CD4-positive, alpha-beta T cell treated with Interleukin-17A for 1 hour (primary cell): ENCODE measurements at places on chromosomes 6 and 20.
A peak's percentile ranks its signal among the peaks of the same experiment; 100 is the strongest.

- DNase-seq: no peak
Measured at GRCh38 chr20:48750376-48750775, 77.4 kb downstream of the PREX1 start.

GRCh38 chr20:37538003-37538402, 10.3 kb upstream of the BLCAP start:
- DNase-seq: no peak

DNA sequence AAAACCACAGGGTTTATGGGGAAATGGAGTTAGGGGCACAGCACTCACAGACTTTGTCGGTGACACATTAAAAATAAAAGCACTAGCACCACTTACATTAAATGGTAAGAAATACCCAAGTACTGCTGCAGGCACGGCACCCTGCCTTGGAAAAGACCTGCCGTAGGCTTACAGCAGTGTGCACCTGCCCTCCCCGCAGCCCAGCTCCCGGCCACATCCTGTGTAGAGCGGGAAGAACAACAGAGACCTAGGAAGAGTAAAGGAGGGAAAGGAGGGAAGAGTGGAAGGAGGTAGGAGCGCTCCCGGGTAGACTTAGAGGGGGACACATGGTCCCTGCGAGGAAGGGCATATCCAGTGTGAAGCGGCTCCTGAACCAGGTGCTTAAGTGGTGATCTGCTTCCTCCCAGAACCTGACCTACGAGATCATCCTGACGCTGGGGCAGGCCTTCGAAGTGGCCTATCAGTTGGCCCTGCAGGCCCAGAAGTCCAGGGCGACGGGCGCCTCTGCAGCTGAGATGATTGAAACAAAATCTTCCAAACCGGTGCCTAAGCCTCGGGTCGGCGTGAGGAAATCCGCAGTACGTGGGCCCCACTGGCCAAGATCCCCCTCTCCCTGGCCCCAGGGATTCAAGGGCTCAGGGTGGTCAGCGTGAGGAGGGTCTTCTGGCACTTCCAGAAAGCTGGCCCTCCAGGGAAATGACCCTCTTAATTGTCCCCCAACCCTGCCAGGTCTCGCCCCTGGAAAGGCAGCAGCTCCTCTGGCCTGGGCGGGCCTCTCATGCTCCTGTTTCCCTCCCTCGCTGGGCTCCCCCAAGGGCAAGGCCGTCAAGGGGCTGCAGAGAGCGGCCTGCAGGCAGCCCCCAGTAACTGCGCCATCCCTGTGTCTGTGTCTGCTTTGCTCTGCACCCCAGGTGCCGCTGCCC, 55.5 kb downstream of the TCP11 start:
- DNase-seq: no peak

- DNase-seq: no peak
Measured at GRCh38 chr6:134722200-134722870, 227.6 kb downstream of the ALDH8A1 start.

DNA sequence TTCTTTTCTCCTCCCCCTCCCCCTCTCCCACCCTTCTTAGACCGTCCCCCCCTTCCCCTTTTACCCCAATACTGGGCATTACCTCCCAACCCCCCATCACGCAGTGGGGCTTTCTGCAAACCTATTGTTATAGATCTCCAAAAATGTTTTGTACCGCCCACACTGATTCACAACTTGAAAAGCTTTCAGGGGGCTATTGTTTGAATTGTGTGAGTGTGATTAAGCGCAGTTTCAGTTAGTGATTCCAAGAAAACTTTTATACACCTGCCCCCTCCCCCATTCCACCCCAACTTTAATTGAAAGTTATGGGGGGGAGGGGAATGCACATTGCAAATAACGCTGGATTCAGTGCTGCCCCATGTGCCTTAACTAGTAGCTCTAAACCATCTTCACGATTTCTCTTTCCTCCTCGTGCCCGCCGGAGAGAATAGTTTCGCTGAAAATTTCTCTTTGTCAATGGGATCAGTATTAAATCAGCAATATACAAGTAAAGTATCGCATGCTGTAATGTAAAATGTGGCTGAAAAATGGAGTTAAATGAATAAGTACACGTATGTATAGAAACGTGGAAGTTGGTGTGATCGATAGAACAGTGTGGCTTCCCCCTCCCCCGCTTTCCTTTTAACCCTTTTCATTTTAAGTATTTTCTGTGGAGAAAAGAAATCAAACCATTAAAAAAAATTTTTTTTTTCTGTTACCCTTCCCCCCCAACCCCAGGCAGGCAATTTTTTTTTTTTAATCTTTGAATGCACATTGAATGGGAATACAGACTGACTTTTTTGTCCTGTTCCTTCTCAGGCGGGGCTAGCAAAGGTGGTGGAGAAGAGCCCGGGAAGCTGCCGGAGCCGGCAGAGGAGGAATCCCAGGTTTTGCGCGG, 632 bp downstream of the LIN28B start:
- no peak for DNase-seq

DNA sequence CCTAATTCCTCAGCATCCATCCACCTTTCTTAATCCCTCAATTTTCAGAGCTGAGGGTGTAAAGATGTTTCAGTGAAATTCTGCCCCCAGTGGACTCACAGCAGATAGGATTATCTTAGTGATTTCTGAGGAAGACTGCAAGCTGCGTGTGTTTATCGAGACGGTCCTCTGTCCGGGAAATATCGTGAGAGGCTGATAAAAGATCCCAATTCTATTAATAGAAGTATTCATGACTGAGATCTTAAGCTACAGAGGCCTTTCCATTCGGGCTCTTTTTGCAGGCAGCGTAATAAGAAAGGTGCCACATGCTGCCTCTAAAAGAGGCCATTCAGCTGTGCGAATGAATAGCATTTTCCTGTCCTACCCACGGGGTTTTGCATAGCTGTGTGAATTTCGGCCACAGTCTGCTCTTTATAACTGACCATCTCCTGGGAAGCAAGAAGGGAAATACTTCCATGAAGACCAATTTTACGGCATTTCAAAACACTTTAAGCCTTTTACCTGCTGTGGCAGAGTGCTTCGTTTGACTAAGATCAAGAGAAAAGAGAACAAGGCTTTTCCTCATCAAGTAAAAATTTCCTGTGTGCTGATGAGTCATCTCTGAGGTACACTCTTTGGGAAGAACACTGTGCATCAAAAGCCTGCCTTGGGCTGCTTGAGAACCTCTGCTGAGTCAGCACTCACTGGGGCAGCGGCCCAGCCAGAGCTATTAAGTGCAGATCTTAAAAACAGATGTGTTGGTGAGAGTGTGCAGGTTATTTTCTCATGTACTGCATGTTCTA, 208.8 kb downstream of the ARHGAP18 start:
- peak; percentile 3 for DNase-seq

DNA sequence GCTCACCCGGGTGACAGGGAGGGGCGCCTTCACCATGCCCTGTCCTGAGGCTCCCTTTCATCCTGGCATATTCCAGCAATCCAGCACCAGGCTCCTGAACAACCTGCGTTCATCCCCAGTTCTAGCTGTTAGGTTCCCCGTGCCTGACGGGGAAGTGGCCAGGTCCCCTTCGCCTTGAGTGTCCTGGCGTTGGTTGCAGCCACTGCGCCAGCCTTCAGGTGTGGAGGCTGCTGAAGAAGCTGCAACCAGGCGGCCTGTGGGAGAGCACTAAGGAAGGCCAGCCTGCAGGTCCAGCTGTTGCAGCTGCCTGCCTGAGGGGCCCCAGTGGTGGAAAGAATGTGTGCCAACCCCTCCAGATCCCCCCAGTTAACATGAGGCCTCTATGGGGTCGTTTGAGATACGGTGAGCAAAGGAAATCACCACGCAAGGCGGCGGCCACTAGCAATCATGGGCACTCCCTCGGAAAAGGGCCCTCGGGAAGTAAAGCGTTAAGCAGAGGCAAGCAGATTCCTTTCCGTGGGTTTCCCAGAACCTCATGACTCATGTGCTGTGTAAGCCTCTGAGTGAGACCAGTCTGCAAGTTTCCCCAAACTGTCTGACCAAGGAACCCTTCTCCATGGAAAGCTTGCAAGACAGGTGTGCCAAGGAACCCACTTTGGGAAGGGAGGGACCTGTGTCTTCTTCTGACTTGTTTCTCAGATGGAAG, 320.8 kb downstream of the TAF4 start:
- no peak for DNase-seq

DNA sequence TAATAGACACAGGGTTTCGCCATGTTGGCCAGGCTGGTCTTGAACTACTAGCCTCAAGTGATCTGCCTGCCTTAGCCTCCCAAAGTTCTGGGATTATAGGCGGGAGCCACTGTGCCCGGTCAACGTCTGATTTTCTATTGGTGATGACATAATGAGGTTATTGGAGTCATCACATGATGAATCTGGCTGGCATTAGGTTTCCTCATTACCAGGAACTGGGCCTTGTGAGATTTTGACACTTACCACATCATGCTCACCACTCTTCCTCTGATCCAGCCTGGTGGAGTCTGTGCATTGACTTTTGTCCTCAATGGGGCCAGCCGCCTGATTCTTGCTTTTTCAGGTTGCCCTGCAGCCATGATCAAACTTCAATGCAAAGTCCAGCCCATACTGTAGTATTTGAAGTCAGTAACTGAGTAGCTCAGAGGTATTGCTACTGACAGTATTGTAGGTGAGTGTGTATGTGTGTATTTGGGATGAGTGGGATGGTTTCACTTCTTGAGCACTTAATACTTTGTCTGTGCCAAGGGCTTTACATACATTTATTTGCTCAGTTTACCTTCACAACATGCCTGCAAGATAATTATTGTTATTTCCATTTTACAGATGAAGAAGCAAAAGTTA, 16.0 kb downstream of the ANKS1A start:
- no peak for DNase-seq

GRCh38 chr6:169323221-169323620, 69.6 kb upstream of the THBS2 start:
- no peak for DNase-seq

GRCh38 chr20:14775778-14776177, 438.4 kb upstream of the FLRT3 start:
- DNase-seq: no peak

DNA sequence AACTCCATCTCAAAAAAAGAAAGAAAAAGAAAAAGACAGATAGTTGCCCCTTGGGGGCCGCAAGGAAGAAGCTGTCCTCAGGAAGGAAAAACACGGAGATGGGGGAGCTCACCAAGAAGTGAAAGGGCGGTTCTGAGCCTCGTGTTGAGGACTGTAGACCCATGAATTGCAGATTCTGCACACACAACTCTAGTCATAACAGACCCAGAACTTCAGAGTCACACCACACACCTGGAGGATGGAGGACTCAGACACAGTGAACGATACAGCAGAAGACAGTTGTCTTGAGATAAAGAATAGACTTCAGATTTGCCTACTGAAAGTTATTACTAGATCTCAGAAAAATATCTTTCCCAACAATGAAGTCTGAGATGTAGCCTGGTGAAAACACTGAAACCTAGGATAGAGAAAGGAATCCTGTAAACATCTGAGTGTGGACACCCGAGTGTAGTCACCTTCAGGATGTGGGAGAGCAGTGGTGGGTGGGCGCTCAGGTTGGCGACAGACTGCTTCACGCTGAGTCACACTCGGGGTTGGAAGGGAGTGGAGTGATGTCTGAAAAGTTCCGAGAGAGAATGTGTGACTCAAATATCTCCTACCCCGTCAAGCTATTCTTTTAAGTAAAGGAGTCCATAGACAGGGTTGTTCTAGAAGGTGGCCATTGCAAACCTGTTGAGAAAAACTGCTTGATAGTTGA, 88.1 kb downstream of the MAP3K4 start:
- peak; percentile 52 for DNase-seq

- no peak for DNase-seq
Measured at GRCh38 chr6:156824142-156824541, 47.0 kb downstream of the ARID1B start.

GRCh38 chr6:157194643-157195042, 128.7 kb downstream of the TMEM242 start:
- no peak for DNase-seq

GRCh38 chr20:41334443-41335421, 5.9 kb upstream of the LPIN3 start:
- DNase-seq: no peak

DNA sequence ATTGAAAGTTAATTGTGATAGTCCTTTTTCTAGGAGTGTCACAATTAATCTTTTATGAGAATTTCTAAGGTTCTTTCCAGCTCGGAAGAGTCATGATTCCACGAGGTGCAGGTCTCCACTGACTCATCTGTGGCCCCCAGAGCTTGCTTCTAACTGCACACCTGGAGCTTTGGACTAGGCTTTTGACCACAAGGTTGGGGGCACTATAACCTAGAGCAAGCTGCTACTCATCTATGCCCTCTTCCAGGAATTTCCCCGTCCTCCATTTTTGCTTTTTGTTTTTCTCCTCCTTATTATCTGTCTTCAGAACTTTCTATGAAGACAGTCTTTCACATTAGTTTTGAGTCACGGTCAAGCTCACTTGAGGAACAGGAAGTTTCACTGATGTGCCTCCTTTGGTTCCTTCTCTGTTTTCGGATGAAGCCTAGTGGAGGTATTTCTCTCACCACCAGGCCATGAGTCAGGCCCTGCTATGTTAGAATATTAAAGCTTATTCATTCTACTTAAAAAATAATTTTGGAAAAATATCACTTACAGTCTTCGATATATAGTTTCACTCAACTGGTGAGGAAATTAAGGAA, 119.2 kb upstream of the INSM1 start:
- no peak for DNase-seq

- peak; percentile 52 for DNase-seq
Measured at GRCh38 chr6:32664827-32665362, 1.6 kb downstream of the HLA-DQB1 start.

DNA sequence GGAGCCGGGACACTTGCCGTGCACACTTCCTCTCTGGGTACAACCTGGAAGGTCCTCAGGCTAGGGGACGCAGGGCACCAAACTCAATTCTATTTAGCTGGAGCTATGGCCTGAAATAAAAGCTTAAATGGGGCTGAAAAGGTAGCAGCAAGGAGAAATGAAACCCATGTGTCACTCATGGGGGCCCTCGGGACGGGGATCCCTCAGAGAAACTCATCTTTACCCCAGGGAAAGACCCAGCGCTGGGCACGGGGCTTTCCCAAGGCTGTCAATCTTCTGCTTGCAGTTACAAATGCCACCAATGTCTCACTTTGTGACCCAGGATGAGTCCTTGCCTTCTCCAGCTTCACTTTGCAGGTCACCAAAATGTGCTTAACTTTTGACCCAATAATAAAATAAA, 16.5 kb downstream of the SNAI1 start:
- DNase-seq: no peak

- peak; percentile 77 for DNase-seq
Measured at GRCh38 chr6:37698264-37699137, 818 bp upstream of the MDGA1 start.

DNA sequence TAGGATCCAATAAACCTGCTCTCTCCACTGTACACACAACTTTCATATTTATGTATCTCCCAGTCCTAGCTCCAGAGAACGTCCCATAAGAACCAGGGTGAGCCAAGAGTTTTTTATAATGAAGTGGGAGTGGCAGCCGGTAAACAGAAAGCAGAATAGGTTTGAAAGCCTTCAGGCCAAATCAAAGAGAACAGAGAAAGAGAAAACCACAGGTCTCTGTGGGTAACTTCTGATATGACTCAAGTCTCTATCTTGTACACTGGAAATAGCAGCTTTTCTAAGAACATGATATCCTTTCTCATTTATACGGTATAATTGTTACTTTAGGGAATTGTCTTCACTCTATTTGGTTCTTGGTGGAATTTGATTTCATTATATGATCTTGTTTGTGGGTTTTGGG, 273.6 kb downstream of the PACRG start:
- no peak for DNase-seq

GRCh38 chr6:42028234-42029061, 21.9 kb upstream of the TAF8 start:
- no peak for DNase-seq
